ENCODE measurements at places on chromosomes 7 and 10.

DNA sequence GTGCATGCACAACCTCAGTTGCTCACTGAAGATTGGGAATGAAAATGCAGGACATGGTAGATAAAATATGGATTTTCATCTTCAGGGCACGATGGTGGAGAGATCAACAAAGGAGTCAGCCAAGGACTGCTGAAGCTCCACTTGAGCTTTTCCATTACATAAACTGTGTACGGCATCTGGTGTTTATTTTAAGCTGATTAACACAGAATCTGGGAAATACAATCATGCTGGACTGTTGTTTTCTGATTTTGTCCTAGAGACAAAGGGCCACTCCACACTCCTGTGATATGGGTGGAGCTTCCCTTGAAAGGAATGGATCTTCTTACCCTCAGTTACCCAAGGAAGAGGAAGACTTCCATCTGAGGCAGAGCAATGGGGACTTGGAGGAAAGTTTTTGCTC lies 120.6 kb downstream of the SAMD9 start:
- no peak for DNase-seq

DNA sequence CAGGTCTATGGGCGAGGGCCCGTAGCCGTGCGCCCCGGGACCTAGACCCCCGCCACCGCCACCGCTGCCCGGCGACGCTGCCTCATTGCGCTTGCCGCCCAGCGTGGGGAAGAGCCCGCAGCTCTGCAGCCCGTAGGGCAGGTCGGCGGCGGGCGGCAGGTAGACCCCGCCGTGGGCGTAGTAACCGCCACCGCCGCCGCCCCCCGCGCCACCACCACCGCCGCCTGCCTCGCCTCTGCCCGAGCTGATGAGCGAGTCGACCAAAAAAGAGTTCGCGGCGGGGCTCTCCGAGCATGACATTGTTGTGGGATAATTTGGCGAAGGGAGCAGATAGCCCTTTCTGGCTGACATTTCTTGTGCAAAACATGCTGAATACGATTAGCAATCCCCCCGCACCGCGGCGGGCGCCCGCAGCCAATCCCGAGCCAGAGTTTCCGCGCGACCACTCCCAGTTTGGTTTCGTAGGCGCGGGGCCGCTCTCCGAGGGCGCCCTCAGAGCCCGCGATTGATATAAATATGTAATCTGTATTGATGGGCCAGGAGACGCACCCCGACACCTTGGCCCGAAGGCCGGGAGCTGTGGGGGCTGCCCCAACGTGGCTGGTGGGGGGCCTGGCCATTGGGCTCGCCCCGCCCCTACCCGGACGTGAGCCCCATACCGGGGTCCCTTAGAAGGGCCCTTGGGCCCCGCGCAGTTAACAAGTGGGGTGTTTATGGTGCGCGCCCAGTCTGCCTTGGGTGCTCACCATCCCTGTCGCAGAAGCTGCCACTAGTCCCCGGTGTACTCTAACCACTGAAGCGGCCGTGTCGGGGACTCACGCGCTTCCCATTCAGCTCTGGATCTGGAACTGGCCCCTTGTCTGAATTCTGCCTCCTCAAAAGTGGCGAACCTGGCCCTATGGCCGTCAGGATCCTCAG lies at the start of gene HOXA10:
Gene HOXA10, minus strand, starts transcription at position 365 of the 918 bp plus-strand sequence. Its CDS starts 14 bp downstream, at position 351.
- DNase-seq = no peak

DNA sequence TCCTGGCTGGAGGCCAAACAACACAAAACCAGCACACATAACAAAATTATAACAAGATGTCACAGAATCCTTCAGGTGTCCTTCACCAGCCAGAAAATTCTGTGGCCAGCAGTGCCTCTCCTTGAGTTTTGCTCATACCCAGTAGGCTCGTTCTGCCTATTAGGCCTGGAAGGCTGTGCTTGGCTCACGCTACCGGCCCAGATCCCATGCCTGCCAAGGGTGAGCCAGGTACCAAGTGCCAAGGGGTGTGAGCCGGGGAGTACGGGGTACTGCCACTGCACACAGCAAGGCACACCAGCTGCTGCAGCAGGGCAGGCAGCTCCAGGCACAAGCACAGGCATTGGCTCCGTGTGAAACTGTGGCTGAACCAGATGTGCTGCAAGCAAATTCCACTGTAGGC lies 1562.0 kb downstream of the REEP3 start:
- no peak for DNase-seq

- DNase-seq = no peak
These were observed 46.0 kb upstream of the CYCS start for GRCh38 chr7:25171071-25171470.

DNA sequence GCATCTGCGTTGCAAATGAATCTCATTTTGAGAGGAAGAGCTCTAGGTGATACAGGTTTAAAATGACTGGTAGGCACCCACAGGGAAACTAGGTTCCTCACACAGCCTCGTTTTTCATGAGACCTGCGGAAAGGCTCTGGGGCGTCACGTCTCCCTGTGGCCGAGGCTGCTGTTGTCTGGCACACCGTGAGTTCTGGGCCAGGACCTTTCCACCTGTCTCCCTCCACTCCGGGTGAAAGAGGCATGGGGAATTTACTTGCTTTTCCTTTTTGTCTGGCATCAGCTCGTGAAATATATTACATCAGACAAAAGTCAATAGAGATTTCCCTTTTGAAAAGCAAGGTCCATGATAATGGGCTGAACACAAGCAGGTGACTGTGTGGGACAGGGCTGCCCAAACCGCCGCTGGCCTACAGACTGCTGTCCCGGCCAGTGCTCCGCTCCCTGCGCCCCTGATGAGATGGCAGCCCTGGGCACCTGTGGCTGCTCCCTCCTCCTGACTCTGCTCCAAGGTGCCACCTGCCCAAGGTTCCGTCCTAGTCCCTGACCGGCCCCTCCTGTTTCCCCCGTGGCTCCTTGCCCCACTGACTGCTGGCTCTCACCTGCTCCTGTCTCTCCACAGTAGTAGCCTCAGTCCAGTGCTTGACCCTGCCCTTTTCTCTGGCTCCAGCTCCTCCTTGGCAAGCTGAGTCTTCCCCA lies 109.6 kb downstream of the NKX6-2 start:
- no peak for DNase-seq

GRCh38 chr10:69062901-69063300 lies 25.0 kb upstream of the SRGN start:
- no peak for DNase-seq
